Stimulated activated CD4-positive, alpha-beta T cell treated with anti-CD3 and anti-CD28 coated beads, Interleukin-15, amount 100 ng/mL, for 48 hours (primary cell): ENCODE measurements at places on chromosomes 12 and 14.

DNA sequence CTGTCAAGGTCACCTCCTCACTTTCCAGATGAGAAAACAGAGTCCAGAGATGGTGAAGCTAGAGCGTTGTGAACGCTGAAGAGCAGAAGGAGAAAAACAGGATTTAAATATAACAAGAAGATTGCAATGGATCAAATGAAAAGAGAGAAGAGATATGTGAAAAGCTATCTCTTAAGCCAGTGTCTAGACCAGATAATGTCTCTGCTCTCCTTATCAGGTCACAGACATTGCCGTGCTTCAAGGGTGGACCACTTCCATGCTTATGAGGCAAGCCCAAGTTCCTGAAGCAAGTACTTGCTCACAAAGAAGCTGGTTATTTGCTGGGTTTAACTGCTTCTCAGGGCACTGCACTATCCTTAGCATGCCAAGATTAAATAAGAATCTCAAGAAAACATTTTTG lies 31.6 kb upstream of the FRS2 start:
- DNase-seq, result no peak

GRCh38 chr12:1922985-1923384 lies 4.5 kb upstream of the CACNA2D4 start:
- no peak for DNase-seq

GRCh38 chr12:52832985-52833905 lies 866 bp downstream of the KRT79 start:
- DNase-seq, result no peak

GRCh38 chr14:92263681-92264080 lies 59.3 kb upstream of the SLC24A4 start:
- DNase-seq, result no peak

DNA sequence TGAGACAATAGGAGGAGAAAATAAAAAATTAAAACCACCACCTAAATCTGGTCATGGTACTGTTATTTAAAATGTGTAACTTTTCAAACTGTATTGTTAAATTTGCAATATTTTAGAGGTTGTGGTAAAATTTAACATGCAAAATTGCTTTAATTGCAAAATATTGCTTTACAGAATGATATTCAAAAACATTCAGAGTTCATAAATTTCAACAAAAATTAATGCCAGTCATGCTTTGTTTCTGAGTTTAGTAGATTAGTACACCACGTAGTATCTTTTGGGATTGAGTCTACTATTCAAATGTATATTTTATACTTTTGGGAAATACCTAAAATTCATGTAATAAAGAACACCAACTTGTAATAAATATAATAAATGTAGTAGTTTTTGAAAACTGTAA lies 18.3 kb downstream of the ETFRF1 start:
- DNase-seq, result no peak

DNA sequence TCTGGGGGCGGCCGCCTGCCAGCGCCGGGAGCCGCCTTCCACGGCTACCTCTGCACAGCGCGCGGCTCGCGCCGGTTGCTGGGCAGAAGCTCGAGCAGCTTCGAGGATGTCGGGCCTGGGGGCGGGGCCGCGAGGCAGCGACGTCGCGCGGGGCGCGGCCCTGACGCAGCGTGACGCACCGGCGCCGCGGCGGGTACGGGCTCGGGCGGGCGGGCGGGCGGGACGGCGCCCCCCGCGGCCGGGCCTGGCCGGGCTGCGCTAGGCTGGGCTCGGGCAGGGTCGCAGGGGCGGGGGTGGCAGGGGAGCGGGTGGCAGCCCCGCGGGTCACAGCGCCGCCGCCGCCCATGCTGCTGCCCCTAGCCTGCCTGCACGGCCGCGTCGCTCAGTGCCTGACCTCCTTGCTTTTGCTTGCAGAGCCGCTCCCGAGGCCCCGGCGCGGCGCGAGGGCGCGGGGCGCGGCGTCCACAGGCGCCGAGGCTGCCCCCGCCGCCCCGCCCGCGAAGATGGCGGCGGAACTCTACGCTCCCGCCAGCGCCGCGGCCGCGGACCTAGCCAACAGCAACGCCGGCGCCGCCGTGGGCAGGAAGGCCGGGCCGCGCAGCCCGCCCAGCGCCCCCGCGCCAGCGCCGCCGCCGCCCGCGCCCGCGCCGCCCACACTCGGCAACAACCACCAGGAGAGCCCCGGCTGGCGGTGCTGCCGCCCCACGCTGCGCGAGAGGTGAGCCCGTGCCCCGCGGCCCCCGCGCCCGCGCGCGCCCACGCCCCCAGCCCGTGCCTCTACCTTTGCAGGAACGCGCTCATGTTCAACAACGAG lies at the start of gene BTBD6:
Gene BTBD6, plus strand, starts transcription at position 166 of the 814 bp plus-strand sequence. Its CDS starts 179 bp downstream, at position 345.
- DNase-seq, result peak; percentile 74

DNA sequence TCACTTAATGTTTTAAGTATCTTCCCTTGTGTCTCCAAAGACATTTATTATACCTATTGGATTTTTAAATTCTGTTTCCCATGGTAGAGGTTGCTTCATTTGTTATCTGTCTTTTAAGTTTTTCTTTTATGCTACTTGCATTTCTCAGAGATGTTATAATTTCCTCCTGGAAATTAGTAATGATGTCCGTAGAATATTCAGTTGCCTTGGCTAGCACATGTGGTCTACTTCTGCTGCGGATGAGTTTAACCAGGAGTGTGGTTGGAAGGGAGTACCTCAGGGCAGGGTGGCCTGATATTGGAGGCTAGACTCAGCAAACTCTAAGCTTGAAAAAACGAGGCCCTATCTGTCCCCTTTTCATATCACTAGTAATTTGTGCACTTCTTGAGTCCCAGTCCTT lies 8.8 kb upstream of the EVL start:
- no peak for DNase-seq

DNA sequence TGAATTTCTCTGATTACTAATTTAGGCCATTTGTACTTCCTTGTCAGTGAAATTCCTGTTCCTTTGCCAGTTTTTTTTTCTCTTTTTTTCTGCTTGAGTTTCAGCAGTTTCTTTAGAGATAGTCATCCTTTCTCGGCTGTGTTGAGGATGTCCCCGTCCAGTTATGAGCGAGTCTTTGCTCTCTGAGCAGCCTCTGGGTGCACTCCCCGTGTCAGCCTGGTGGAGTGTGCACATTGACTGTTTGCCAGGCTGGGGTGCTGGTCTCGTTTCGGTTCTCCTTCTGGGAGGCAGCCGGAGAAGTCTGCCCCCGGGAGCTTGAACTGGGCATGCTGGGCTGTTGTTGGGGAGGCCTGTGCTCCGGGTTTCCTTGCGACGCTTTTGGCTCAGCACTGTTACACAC lies 3.0 kb downstream of the PACS2 start:
- DNase-seq, result no peak

DNA sequence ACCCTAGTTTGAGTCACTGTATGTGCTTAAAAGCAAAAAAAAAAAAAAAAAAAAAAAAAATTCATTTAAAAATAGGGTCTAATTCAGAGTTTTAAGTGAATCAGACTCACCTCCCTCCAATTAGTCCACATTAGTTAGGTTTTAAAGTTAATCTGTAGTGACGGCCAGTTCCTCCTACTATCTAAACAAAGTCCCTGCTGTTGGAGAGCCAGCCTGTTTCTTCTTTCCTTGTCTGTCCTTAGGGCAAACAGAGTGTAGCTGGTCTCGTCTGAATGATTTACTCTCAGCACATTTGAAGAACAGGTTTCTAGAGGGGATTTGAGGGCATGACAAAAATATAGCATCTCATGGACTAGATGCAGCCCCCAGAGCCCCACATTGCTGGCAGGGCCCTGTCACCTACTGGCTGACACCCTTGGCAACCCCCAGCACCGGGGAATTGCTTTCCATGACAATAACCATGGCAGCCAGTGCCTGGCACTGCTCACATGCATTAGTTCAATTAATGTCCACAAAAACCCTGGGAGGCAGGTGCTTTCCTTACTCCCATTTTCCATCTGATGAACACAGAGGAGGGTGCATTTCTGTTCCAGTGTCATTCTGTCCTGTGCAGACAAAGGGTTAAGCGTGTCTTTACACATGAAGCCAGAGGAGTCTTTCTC lies 138.3 kb downstream of the PLXNC1 start:
- DNase-seq, result no peak

GRCh38 chr12:128726886-128727285 lies 96.9 kb downstream of the SLC15A4 start:
- DNase-seq, result no peak

DNA sequence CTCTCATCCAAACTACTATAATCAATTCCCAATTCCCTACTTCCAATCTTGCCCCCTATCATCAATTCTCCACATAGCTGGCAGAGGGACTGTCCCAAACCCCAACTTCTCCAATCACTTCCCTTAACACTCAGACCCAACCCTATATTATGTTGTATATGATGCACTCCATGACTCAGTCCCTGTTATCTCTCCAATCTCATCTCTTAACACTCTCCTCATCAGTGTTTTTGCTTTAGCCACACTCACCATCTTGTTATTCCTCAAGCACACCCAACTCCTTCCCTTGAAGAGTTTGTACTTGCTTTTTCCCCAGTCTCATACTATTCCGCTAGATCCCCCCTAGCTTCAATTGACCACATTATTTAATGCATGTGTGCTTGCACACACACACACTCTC lies 4.9 kb downstream of the RHOJ start:
- DNase-seq, result no peak

- DNase-seq, result no peak
These were observed 116.5 kb downstream of the TMTC2 start for GRCh38 chr12:82803201-82803600.

DNA sequence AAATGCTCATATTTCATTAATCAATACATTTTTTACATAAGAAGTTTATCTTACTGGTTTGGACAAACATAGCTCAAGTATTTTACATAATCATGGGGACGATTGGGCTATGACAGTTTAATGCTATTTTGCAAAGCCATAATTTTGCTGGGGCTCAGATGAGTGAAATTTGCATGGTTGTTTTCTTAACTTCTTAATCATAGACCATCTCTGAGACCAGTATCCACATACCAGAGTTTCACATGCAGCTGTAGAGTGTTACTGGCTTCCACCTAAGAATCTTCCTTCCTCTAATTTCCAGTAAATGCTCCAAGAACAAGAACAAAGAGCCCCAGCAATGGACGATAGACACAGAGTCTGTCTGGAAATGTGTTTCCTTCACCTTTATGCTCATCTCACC lies 303.0 kb upstream of the TMEM132C start:
- DNase-seq, result no peak

GRCh38 chr14:66746316-66747006 lies 238.5 kb downstream of the GPHN start:
- DNase-seq, result no peak

DNA sequence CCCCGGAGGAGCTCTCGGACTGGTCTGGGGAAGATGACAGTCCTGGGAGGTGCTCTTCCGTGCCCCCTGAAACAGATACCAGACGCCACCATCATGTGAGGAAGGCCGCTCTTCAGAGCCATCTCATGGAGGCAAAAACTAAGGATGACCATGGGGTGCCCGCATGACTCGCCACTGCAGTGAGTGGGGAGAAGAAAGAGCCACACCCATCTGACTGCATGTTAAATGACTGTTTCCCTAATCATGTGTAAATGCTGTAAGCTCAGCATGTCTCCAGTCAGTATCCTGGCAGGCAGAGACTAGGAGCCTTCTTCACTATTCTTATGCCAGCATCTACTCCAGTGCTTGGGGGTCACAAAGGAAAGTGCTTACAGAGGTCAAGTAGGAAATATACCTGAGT lies 4.0 kb downstream of the STON2 start:
- no peak for DNase-seq
